Brain microvascular endothelial cell (primary cell): ENCODE measurements at places on chromosomes 2 and 18.

DNA sequence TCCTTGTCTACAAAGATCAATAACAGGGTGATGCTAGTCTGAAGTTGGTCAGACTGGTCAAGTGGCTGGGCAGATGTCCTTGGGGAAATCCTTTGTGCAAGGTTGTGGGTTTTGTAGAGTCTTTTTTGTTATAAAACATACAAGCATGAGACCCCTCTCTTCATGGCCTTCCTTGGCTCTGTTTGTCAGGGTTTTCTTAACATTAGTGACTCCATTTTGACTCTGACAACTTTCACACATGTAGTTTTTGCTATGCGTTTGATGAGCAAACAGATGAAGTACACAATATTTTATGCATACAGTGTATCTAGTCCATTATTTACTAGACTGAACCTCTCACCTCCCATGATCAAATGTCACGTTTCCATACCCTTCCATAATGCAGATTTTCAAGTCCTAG is 151.2 kb upstream of the KLF7 start:
- no peak for DNase-seq

DNA sequence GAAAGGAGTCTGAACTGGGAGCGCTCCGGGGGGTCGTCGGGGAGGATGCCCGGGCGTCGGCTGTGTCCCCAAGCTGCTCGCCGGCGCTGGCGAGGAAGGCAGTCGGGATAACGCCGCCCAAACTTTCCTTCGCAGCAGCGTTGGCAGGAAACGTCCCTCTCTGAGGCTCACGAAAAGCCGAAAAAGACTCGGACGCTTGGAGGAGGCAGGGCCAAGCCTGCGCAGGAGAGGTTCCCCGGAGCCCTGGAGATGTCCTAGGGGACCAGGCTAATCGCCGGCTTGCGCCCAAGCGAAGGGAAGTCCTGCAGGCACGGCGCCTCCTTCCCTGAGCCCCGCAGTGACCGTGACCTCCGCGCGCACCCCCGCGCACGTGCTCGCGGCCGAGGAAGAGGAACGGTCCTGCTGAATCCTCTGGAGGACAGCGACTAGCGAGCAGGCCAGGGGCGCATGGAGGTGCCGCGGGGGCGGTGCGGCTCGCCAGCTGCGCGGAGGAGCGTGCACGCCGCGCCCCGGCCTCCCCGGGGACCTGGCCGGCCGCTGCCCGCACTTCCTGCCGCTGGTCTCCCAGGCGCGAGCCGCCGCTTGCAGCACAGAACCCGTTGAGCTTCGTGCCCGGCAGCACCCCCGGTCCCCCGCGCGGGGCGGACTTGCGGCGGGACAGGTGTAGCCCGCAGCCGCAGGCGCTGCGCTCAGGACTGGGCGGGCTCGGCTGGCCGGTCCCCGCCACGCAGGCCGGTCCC is at the start of gene SH3RF3:
Gene SH3RF3 (plus strand): TSS at position 590 of the 740 bp plus-strand sequence.
- peak; percentile 36 for DNase-seq

- peak; percentile 14 for DNase-seq
Observed at GRCh38 chr2:74548900-74549826, 4.6 kb downstream of the LOXL3 start.

GRCh38 chr2:206981086-206981674 is 41.9 kb downstream of the CPO start:
- DNase-seq, result no peak

- peak; percentile 59 for DNase-seq
Observed at GRCh38 chr2:127067620-127068350, 39.2 kb downstream of the BIN1 start.

- no peak for DNase-seq
Observed at GRCh38 chr2:74142340-74142739, 5.4 kb downstream of the BOLA3 start.

DNA sequence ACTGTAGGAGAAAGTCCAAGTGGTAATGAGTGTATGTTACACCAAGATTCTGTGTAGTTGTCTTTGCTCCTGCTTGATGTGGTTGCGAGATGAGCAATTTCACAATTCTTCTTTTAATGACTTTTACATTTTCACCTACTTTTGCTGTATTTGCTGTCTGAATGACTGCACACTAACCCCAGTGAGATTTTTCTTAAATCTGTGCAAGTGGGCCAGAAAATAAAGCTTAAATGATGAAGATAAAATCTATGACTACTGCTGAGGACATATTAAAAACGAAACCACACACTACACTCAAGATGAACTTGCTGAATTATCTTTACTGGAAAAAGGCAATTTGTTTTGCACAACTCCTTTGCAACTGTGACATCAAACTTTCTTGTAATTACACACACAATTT is 4.1 kb downstream of the LDAH start:
- DNase-seq, result no peak

DNA sequence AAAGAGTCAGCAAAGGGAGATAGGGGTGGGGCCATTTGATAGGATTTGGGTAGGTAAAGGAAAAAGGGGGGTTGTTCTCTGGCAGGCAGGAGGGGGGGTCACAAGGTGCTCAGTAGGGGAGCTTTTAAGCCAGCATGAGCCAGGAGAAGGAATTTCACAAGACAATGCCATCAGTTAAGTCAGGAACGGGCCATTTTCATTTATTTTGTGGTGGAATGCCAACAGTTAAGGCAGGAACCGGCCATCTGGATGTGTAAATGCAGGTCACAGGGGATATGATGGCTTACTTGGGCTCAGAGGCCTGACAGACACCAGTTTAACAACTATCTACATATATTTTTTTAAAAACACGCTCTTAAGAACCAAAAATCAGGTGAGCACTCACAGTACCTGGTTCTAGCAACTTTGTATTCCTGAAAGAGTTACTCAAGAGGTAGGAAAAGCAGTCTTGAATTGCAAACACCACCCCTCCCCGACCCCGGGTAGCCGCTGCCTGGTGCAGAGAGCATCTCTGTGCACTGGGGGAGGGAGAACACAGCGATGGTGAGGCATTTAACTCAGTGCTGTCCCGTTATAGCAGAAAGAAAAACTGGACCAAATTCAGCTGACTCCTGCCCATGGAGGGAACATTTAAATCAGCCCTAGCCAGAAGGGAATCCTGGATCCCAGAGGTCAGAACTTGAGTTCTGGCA is 414.5 kb upstream of the KLHL29 start:
- no peak for DNase-seq

GRCh38 chr2:160890667-160891352 is 269.4 kb upstream of the TANK start:
- DNase-seq, result no peak

GRCh38 chr2:8153258-8153718 is 528.6 kb upstream of the ID2 start:
- no peak for DNase-seq

DNA sequence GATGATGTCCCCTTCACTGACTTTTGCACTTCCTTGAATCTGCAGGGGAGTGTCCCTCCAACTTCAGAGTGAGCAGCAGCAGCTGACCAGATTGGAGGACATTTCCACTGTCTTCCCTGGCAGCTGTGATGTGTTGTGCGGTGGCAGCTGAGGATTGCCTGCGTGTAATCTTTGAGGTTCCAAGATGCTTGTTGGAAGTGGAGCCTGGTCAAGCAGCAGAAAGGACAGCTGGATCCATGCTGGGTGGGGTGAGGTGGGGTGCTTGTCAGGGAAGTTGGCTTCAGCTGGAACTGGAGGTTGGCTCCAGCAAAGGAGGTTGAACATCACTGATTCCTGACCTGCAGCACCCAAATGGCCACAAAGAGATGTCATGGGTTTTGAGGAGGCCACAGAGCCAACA is 64.8 kb downstream of the ST3GAL5 start:
- no peak for DNase-seq

DNA sequence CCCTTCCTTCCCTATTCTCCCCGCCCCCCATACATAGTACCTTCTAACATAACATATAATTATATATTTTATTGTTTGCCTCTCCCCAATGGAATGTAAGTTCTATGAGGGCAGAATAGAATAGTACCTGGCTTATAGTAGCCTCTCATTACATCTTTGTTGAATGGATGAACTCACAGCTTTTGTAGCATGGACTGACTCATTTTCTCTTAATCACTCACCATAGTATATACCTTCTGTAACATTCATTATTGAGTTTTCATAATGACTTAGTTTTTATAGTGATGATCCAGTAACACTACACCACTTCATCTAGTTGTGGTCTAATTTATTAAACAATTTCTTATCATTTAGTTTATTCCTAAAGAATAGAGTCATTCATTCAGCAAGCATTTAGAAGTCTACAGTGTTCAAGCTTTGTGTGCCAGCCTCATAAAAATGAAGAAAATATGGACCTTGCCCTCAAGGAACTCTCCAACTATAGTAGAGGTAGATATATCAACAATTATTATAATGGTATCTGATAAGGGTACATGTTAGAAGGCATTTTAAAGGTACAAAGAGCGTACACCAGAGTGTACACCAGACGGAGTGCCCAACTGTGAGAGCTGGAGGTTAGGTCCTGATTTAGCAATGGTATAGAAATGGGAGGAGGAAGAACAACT is 31.1 kb downstream of the NCOA1 start:
- no peak for DNase-seq

DNA sequence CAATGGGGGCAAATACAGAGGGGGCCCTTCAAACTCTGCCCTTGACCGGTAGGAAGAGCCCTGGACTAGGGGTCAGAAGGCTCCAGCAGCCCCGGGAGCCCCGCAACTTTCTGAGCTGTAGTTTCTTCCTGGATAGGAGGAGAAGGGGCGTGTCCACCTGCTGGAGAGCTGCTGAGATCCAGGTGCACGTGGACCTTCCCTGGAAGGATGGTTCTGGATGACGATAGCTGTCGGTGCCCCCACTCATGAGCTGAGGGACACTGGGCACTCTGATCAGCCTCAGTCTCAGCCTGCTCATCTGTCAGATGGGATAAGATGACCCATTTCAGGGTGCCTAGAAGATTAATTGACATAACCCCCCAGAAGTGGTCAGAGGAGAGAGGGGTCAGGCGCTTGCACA is 125.2 kb upstream of the HDAC4 start:
- no peak for DNase-seq

DNA sequence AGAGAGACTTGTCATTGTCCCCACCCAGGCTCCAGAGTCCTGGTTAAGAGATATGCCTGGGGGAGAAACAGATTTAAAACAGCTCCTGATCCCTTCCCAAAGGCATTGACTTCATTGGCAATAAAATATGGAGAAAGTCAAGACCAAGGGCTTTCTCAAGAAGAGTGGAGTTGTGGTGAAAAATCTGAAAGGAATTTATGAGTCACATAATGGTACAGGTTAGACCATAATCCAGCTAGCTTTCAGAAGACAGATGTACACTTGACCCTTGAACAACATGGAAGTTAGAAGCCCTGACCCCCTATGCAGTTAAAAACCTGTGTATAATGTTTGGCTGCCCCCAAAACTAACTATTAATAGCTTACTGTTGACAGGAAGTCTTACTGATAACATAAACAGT is 599.1 kb upstream of the SOX11 start:
- no peak for DNase-seq

GRCh38 chr2:54858021-54858681 is 134.7 kb downstream of the EML6 start:
- peak; percentile 81 for DNase-seq

DNA sequence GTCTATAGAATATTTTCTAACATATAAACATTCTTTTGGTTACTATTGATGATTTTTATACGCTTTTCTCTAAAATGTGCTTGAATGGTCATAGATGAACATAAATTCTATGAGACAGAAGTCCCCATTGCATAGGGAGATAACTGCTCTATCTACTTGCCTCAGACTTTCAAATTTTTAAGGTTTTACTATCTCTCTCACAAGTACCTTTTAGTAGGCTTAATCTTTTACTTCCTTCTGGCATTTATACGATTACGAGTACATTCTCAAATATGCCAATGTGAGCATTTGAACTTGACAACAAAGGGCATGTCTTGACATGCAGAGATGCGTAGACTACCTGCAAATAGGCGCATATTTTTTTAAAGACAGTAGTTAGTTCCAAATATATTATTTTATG is 935.9 kb upstream of the LRATD1 start:
- DNase-seq, result no peak

GRCh38 chr18:50656841-50657470 is 97.1 kb downstream of the MAPK4 start:
- no peak for DNase-seq

DNA sequence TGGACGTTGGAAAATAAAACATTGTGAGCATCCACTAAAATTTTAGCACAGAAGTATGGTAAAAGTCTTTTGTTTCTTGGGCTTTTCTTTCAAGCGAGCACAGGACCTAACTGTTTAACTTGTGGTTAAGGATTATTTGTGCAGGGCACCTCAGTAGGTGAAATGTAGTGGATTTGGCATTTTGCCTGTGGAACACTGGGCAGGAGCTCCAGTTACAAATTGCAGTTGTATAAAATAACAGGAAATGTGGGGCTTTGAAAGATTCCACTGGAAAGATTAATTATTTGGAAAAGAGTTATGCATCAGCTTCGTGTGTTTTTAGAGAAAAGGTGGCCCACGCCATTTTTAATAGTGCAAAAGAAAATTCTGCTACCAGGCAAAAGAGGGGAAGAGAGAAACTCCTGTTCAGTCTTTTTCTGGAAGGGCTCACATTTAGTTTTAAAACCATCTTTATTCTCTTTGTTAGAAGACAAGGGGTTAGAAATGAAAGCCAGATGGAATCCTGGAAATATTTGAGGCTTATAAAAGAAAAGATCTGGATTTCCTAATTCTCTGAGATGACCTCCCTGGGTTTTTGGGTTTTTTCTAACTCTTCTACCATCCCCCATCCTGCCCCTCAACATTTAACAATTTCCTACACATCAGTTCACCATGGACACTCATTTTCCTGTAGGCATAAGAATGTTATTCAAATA is 144.3 kb upstream of the SERTAD2 start:
- no peak for DNase-seq

- DNase-seq, result no peak
Observed at GRCh38 chr2:173696274-173696673, 268.9 kb downstream of the SP3 start.

- DNase-seq, result no peak
Observed at GRCh38 chr2:106847366-106847765, 38.6 kb downstream of the ST6GAL2 start.

- DNase-seq, result peak; percentile 55
Observed at GRCh38 chr2:205590759-205591158, 91.5 kb upstream of the NRP2 start.

DNA sequence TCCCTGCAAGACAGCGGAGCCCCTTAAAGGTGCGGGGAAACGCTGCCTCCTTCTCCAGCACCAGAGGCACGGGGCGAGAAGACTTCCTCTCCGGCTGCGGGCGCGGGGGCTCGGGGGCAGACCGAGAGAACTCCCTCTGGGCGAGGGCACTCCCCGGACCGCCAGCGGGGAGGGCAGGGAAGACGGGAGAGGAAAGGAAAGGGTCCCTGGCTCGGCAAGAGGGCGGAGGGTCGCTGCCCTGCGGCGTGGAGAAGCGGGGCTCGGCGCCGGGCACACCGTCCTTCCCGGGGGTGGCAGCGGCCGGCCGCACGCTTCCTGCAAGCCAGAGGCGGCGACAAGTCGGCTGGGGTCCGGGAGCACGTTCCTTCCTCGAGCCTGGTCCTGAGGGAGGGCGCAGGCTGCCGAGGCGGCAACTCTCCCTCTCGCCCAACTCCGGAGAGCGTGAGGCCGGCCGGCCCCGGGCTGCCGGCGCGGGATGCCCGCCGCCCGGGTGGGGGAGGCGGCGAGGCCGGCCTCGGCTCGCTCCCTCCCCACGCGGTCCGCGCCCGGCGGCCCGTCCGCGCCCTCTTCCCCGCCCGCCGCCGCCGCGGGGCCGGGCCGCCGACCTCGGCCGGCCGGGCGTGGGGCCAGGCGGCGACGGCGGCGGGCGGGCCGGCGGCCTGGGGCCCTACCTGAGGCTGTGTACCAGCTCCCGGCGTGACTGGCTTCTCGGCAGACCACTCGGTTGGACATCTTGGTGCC is 1.1 kb downstream of the MEMO1 start:
- DNase-seq, result peak; percentile 7
